ENCODE measurements at places on chromosomes 4 and X. TPM values are rescaled to one million over a fixed set of nuclear protein-coding genes. Genes with fewer than 3 reads are reported as not detected.

The RADX gene
- 18.4 TPM for total RNA-seq

The SLITRK2 gene
- not detected for total RNA-seq

The FRMPD4 gene
- not detected for total RNA-seq

The DCAF12L1 gene
- not detected for total RNA-seq

The AR gene
- total RNA-seq: 0.25 TPM

DNA sequence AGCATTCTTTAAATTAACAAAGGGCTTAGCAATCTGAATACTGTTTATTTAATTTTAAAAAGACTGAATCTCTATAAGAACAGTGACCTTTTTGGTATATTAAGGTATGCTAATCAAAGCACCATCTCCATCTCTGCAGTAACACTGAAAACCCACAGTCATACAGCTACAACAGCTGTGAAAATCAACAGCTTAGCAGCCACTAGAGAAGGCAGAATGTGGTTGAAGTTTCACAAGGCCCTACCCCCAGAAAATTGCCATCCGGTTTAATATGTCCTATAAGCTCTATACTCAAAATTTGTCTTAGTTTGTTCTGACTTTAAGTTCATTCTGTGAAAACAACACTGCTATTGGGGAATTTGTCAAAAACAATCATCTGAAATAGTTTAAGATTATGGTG lies 128.7 kb downstream of the OPHN1 start:
- no peak for DNase-seq

- DNase-seq: no peak
Observed at GRCh38 chr4:102574317-102574716, 73.2 kb downstream of the NFKB1 start.

DNA sequence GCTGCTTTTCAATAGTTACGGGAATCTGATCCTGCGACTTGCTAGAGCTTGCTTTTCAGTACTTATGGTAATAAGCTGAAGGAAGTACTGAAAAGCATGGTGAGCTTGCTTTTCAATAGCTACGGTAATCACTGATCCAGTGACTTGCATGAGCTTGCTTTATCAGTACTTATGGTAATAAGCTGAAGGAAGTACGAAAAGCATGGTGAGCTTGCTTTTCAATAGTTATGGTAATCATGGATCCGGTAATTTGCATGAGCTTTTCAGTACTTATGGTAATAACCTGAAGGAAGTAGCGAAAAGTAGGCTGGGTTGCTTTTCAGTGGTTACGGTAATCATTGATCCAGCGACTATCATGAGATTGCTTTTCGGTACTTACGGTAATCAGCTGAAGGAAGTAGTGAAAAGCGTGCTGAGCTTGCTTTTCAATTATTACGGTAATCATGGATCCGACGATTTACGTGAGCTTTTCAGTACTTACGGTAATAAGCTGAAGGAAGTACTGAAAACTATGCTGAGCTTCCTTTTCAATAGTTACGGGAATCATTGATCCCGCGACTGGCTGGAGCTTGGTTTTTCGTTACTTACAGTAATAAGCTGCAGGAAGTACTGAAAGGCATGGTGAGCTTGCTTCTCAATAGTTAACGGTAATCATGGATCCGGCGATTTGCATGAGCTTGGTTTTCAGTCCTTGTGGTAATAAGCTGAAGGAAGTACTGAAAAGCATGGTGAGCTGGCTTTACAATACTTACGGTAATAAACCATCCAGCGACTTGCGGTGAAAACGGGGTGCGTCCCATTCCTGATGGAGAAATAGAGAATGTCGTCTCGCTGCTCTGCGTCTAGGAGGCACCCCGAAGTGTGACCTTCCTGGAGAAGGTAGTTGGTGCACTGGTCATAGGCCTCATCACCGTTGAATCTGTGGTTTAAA lies 6.5 kb downstream of the CRLF2 start:
- DNase-seq: peak; percentile 87

DNA sequence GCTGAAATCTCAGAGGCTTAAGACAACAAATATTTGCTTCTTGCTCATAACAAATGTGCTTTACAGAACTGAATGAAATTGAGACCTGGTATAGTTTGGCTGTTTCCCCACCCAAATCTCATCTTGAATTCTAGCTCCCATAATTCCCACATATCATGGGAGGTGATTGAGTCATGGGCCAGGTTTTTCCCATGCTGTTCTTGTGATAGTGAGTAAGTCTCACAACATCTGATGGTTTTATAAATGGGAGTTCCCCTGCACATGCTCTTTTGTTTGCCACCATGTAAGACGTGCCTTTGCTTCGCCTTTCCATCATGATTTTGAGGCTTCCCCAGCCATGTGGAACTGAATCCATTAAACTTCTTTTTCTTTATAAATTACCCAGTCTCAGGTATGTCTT lies 221.1 kb upstream of the DIPK2B start:
- no peak for DNase-seq

DNA sequence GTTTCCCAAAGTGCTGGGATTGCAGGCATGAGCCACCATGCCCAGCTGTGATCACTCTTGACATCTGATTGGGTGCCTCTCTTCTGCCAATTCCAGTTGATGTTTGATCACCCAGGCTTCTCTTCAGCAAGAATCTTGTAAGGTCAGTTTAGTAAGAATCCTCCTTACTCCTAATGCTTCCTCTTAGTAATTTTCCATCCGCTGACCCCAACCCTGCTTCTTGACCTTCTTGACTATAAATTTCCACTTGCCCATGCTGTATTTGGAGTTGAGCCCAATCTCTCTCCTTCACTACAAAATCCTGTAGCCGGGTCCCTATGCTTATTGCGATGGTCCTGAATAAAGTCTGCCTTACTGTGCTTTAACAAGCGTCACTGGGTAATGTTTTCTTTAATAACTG lies 75.4 kb downstream of the DDIT4L start:
- DNase-seq: no peak

GRCh38 chr4:102299354-102300107 lies 45.8 kb downstream of the SLC39A8 start:
- DNase-seq: peak; percentile 76

DNA sequence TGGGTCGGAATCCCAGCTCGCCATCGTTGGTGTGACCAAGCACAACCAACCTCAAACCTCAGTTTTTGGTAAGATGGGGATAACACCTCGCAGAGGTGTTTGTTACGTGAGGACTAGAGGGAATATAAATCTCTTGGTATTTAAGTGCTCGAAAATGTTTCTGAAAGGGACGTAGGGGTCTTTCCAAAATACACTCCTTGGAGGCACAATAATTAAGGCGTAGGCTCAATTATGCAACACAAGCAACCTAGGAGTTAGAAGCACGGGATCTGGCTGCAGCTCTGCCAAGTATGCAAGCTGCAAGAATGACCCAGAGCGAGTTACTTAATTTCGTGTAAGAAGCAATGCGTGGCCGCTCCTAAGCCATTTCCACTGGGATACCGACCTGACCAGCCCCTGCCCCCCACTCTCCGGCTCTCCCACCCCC lies 552 bp downstream of the ADH5 start:
- peak; percentile 57 for DNase-seq

DNA sequence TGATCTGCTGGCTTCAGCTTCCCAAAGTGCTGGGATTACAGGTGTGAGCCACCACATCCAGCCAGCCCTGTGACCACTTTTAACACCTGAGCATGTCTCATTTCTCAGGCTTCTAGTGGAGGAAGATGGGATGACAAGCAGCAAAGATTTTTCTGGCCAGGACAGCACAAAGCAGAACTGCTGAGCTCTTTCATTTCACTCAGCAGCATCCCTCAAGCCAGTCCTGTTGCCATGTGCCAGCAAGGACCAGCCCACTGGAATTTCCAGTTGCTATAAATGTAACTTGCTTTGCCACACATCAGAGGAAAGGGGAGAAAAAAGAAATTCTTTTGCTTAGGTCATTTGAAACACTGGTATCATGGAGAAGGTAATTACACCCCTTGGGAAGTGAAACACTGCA lies 75.9 kb downstream of the SLC9A7 start:
- DNase-seq: no peak

GRCh38 chrX:531611-531936 lies 99.0 kb upstream of the SHOX start:
- DNase-seq: peak; percentile 93

GRCh38 chr4:46270986-46271596 lies 118.8 kb downstream of the GABRA2 start:
- DNase-seq: peak; percentile 73

DNA sequence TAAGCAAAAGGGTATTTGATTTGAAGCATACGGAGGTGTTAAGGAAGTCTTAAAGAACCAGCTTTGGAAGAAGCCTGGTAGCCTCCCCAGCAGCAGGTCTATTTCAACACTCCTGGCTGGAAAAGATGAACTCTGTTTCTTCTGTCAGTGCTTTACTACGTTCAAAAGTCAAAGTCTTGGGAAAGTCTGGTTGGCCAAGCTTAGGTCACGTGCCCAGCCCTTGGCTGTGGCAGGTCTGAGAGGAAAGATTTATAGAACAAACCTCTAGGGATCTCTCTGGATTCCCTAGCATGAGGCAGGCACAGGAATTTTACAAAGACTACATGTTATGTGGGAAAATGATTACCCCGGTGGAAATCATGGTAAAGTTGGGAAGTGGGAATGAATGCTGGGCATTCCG lies 8.6 kb upstream of the ARHGAP10 start:
- peak; percentile 19 for DNase-seq

- peak; percentile 56 for DNase-seq
Observed at GRCh38 chr4:4673070-4673469, 131.2 kb upstream of the STX18 start.

DNA sequence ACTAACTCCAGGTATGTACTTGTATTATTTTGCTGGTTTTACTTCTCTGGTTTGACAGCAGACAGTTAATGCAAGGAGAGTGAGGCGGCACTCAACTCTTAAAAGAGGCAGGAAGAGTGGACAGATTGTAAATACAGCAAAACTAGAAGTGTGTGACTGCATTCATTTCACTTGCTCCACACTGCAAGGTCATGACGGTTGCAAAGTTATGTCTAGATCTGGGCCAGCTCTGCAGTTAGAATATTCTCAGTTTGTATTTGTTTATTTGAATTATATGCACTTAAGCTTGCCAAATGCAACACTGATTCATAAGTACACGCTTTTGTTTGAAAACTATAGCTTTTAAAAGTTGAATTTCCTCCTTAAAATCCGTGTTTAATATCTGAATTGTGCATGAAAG lies 148.9 kb downstream of the STIM2 start:
- no peak for DNase-seq

- no peak for DNase-seq
Observed at GRCh38 chr4:110032603-110033002, 119.9 kb downstream of the EGF start.

GRCh38 chr4:134027931-134028330 lies 173.7 kb downstream of the PABPC4L start:
- DNase-seq: no peak

GRCh38 chr4:4860600-4861389 lies 1.3 kb downstream of the MSX1 start:
- peak; percentile 51 for DNase-seq

- peak; percentile 58 for DNase-seq
Observed at GRCh38 chrX:48910926-48911411, 477 bp downstream of the SLC35A2 start.

- DNase-seq: no peak
Observed at GRCh38 chr4:71689822-71690221, 94.1 kb downstream of the GC start.

- DNase-seq: peak; percentile 28
Observed at GRCh38 chrX:20267607-20267930, 860 bp upstream of the RPS6KA3 start.

GRCh38 chr4:1047976-1048772 lies 36.7 kb downstream of the FGFRL1 start:
- DNase-seq: no peak

DNA sequence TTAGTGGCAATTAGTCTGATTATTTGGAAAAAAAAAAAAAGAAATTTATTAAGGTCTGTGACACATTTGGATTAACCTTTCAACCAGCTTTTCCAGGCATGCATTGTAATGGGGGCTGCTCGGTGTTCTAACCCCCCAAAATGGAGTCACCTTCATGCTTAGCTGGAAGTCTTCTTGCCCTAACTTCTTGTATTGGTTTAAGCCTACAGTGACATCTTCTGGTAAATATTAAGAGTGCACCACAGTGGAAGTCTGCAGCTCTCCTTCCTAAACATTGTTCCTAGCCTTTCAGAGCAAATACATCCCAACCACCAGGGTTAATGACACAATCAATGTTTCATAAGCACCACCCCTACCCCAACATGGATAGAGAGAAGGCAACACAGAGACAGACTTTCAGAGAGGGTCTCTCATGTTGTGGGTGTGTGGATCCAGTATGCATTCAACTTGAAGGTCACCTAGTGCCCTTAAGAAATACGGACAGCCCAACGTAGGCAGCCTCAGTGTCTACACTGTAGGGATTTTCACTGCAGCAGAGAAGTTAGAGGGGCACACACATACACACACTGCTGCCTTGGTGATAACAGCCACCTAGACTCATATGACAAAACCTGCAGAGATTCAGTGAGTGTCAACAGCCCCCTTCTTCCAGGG lies 142.9 kb upstream of the MBNL3 start:
- peak; percentile 66 for DNase-seq

GRCh38 chr4:145709843-145710242 lies 29.9 kb downstream of the C4orf51 start:
- DNase-seq: no peak

- DNase-seq: no peak
Observed at GRCh38 chr4:21991562-21991961, 43.0 kb upstream of the KCNIP4 start.

- DNase-seq: peak; percentile 85
Observed at GRCh38 chrX:526295-527224, 104.0 kb upstream of the SHOX start.

DNA sequence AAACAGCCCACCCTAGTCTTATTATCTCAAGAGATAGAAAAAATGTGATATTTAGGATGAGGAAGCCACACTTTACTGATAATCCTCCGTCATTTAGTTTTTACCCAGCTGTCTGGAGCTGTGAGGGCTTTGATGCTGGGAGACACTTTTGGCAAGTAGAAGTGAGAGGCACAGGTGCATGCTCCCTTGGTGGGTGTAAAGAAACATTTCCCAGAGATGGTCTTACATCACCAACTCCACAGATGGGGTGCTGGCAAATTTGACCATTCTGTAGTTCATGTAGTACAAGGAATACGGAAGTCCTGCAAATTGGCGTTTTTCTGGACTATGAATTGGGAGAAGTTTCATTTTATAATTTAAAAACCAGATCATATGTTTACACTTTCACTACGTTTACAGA lies 28.5 kb downstream of the TRIM61 start:
- DNase-seq: no peak

DNA sequence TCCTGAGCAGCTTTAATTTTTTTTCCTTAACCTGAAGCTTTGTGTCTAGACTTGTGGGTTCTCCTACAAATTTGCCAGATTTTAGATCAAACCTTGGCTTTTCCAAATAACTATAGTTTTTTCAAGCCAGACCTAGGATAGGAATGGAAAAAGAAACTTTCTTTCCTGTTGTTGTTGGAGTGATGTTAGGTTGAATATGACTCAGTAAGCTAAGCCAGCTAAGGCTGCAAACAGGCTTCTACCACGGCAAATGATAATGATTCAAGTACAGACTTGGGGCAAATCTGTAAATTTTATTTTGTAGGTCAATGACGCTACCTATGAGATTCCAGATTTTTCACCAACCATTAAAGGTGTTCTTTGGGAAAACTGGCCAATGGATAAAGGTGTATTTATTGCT lies 45.6 kb downstream of the WDR19 start:
- DNase-seq: no peak

Data from Karpas-422 (cell line).